Substantia nigra (tissue), 51 donors: ENCODE measurements at places on chromosomes 11 and 22.

DNA sequence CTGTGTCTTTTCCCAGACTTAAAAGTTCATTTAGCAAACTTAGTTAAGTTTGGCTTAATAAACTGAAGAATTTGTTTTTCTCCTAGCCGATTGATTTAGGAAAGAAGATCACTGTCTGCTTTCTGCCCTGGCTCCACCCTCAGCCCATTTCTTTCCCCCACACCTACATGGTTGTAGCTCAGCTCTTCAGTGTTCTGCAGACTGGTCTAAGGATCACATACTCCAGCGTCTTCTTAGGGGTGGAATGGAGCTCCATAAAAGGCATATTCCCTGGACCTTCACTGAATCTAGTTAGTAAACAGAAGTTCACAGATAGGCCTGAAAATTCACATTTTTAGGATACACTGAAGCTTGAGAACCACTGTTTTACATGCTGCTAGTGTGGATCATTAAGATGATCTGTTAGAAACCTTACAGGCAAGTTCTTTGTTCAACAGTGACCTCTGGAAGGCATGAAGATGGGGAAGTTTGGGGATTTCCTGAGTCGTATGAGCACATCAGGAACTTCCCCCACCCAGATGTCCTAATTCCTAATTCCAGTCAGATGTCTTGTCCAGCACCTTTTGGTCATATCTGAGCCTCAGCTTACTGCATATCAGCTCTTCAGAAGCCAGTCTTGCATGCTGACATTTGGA, 16.8 kb downstream of the PIWIL4 start:
- DNase-seq: no peak

DNA sequence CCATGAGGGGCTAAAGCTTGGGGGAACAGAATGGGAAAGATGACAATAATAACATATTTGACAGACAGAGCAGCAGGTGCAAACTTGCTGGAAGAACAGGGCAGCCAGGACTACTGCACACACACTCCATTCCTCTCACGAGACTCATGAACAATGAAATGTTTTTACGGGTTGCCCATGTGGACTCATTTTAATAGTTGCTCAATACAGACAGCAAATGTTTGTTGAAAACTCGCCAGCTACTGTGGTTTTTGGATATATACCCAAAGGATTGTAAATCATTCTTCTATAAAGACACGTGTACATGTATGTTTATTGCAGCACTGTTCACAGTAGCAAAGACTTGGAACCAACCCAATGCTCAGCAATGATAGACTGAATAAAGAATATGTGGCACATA, 10.3 kb downstream of the SYT13 start:
- DNase-seq: no peak

DNA sequence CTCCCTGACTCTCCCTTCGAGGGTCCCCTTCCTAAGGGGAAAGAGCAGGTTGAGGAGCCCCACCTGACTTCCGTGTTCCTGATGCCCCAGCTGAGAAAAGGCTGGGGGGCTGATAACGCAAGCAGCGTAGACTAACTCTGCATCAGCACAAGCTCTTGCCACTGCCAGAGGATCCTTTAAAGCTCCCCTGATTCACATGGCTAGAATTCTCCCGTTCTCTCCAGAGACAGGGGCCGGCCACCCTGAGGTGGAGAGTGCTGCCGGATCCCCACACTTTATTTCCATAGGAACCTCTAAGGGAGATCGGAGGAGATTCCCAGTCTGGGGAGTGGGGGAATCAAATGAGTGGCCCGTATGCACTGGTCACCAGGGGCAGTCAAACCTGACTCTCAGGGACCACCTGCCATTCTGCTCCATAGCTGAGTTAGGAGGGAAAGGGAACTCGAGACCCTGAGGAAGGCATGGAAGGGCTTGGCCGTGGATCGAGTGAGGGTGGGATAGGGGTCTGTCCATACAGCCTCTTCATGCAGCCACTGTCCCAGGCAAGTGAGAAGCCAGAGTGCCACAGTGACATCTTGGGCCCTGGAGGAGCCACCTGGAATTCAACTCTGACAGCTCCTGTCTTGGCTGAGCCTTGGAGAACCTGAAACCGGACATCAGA, 1.4 kb upstream of the VSIG10L2 start:
- no peak for DNase-seq

GRCh38 chr22:35475545-35475944, 65.1 kb upstream of the RASD2 start:
- no peak for DNase-seq

- DNase-seq: no peak
Measured at GRCh38 chr11:106344394-106344793, 266.9 kb downstream of the AASDHPPT start.

GRCh38 chr22:48973694-48974041, 854.0 kb downstream of the BRD1 start:
- no peak for DNase-seq

GRCh38 chr22:43990044-43990443, 34.1 kb upstream of the PARVB start:
- DNase-seq: no peak

DNA sequence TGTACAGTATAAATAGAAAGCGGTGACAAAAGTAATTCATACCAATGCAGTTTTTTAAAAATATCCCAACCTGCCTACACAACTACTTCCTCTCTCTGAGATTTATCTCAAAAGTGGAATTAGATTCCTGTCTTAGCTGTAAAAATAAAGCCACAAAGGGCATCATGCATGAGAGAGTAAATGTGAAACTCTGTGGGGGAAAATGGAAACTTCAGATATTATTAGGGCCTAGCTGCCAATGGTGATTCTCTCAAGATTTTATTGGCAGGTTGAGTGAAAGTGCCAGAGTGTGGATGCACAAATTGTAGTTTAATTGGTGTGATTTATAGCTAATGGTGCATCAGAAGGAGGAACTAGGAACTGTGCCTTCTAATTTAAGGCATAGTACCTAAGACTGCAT, 356.9 kb upstream of the CCDC90B start:
- no peak for DNase-seq
